NB4 (cell line): ENCODE measurements at places on chromosomes 4 and X.

GRCh38 chr4:102163404-102164140 lies 181.7 kb downstream of the SLC39A8 start:
- no peak for DNase-seq

DNA sequence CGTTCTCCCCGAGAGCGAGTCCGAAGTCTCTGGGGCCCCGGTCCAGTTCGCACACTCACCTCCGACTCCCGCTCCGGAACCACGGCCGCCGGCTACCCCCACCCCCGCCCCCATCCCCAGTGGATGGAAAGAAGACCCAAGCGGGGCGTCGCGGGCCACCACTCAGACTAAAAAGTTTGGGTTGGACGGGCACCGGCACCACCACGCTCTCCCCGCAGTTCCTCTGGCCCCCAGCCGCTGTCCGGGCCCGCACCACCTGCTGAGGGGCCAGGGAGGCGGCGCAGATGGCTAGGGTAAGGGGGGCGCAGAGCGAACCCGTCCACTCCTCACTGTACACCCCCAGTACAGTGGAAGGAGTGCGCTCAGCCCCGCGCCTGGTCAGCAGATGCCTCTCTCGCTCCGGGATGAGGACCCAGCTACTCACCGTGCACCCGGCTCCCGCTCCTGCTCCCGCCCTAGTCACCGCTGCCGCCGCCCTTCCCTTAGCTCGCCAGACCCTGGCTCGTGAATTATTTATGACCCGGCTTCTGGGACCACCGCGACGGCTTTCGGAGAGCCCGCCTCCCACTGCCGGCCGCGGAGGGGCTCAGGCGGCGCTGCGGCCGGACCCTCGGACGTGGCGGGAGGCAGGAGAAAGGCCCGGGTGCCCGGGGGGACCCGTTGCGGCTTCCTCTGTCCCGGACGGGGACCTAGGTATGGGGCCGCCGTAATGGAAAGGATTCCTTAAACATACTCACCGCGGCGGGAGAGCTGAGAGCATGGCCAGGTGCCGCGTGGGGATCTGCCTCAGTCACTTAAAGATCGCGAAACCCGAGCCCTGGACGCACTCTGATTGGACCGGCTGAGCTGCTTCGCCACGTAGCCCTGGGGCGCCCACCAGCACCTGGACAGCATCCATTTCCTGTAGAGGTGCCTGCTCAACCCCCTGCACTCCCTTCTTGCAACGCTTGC lies at the start of gene PROM1:
PROM1 (minus strand) TSS at position 783 of the 951 bp plus-strand sequence. CDS start 8,117 bp downstream, outside the sequence.
- DNase-seq = no peak

GRCh38 chr4:141571362-141571761 lies 65.0 kb upstream of the IL15 start:
- no peak for DNase-seq

GRCh38 chr4:66032571-66032970 lies 362.3 kb upstream of the EPHA5 start:
- DNase-seq = no peak

GRCh38 chr4:127400731-127401346 lies 231.9 kb upstream of the INTU start:
- DNase-seq = peak; percentile 71

DNA sequence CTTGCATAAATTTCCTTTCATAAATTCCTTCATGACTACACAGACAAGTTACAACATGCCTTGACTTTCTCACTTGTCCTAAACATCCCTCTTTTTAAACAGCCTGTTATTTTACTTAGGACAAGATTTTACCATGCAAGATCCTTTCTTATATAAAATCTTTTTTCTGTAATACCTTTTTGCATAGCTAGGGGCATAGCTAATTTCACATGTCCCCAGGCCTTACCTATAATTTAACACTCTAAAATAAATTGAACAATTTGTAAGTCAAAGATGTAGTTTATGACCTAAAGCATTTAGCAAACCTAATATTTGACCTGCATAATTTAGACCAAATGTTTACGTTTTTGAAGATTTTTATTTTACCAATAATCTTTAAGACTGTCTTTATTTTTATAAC lies 396.3 kb upstream of the FSTL5 start:
- DNase-seq = no peak

DNA sequence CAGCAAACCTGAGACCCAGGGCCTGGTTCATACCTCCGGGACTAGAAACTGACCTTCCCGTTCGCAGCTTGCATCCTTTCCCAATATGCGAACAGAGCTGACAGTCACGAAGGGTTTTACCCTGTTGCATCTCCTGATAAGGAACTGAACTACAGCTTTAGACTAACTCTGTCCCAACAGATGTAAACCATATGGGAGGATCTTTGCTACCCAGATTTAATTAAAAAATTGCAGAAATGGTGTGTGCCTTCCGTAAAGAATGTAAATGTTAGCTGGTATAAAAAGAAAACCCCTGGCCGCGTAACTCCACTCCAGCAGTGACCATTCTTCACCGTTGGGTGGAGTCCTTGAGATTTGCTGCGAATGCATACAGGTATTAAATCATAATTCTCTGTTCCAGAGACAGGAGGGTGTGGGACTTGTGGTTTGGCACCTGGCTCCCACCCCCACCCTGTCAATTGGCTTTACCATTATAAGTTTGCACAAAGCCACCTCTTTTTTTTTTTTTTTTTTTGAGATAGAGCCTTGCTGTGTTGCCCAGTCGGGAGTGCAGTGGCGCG lies 40.6 kb upstream of the SORCS2 start:
- DNase-seq = no peak

- DNase-seq = no peak
These were observed 97.7 kb downstream of the TMA16 start for GRCh38 chr4:163592212-163592611.

DNA sequence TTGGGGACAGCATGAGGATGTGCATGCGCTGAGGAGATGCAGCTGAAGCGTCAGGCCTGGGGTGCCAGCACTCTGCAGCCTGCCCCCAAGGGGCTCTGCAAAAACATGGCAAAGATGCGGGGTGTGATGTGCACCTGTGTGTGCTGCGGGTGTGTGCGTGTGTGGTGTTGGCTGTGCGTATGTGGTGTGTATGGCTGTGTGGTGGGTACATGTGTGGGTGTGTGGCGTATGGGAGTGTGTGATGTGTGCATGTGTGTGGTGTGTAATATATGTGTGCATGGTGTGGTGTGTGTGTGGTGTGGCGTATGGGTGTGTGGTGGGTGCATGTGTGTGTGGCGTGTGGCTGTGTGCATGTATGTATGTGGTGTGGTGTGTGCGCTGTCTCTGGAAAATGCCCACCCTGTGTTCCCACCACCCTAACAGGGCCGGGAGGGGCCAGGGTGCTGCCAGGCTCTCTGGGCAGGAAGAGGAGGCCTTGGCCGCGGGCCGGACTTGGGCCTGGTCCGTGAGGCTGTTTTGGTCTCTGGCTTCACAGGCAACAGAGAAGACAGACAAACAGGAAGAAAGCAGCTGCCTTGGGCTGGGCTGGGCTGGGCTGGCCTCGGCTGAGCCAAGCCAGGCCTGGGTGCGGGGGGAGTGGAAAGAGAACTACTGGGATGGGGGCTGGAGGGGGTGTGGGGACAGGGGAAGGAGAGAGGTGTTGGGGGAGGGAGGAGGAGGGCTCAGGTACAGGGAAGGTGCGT lies 1.1 kb upstream of the AVPR2 start:
- DNase-seq = peak; percentile 45

GRCh38 chr4:154741922-154742850 lies 1.6 kb upstream of the LRAT start:
- DNase-seq = no peak

- no peak for DNase-seq
These were observed 66.1 kb downstream of the NR3C2 start for GRCh38 chr4:148376151-148376550.

GRCh38 chrX:70478526-70479245 lies 34.1 kb downstream of the DLG3 start:
- DNase-seq = no peak

GRCh38 chrX:104318330-104319009 lies 63.7 kb upstream of the ESX1 start:
- no peak for DNase-seq

- DNase-seq = peak; percentile 62
These were observed 29.0 kb downstream of the F9 start for GRCh38 chrX:139559383-139560042.

GRCh38 chr4:91171217-91171616 lies 1044.0 kb downstream of the CCSER1 start:
- no peak for DNase-seq

DNA sequence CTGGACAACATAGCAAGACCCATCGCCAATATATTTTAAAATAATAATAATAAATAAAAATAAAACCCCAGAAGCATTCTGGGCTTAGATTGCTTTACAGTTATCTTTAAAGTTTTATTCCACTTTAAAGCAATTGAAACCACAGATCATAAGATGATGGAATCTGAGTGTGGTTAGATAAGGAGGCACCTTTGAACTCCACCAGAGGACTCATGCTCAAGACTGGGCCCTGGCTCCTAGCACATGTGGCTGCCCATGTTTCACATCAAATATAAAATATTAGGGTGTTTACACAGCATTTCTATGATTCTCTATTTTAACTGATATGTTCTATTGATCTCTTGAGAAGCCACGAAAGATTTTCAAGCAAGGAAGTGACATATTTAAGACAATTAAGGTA lies 52.6 kb upstream of the BBS12 start:
- DNase-seq = no peak

- peak; percentile 47 for DNase-seq
These were observed 16.3 kb upstream of the PLCXD1 start for GRCh38 chrX:264634-265455.

GRCh38 chrX:10399043-10399741 lies 221.2 kb downstream of the MID1 start:
- DNase-seq = no peak

DNA sequence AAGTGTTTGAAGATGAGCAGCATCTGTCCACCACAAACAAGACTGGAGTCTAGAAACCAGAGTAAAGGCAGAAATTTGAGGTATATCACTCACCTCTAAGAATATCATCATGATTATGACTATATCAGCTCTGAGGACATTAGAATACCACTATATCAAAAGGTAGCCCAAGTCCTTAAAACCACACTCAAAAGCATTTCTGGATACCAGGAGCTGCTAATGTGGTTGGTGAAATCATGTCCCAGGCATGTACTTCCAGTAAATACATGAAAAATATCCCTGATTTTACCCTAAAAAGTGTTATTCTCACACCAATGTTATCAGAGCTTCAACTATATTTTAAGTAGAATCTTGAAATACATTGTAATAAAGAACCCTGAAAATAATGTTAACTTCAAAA lies 136.3 kb upstream of the SMAD1 start:
- DNase-seq = no peak

- DNase-seq = no peak
These were observed 880.6 kb upstream of the INTU start for GRCh38 chr4:126752126-126752525.

- peak; percentile 81 for DNase-seq
These were observed 4.5 kb upstream of the NKX1-1 start for GRCh38 chr4:1410491-1411325.

DNA sequence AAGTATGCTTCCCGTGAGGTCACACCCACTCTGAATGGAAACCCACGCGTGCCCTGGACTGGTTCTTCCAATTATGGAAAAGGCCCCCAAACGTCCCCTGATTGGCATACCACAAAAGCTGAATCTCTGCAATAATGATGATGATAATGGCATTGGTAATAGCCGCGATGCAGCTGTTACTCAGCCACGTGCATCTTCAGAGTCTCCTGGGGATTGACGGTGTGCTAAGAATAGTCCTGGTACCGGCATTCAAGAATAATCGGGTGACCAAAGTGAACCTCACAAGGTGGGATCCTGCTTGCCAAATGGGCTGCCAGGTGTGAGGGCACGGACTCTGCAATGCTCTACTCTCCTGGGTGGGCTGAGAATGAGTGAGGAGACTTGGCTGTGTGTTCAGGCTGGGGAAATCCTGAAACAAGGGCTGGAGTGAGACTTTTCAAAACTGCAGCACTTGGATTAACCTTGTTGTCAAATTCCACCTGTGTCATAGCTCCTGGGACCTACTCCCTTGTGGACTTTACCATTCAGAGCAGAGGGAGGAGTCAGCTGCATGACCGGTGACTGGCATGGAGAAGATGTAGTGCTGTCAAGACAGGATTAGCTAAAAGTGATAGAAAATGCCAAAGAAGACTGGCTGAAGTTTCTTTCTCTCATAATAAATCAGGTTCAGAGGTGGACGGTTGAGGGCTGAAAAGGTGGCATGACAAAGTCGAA lies 615.4 kb downstream of the MID1IP1 start:
- DNase-seq = no peak

- DNase-seq = peak; percentile 55
These were observed 53.4 kb downstream of the ZNF518B start for GRCh38 chr4:10403633-10404445.

- DNase-seq = no peak
These were observed 32.8 kb upstream of the DCLK2 start for GRCh38 chr4:150045410-150045809.

GRCh38 chr4:38819569-38819968 lies 15.0 kb upstream of the TLR1 start:
- no peak for DNase-seq

GRCh38 chrX:43643662-43644061 lies 12.4 kb upstream of the MAOA start:
- no peak for DNase-seq

- DNase-seq = no peak
These were observed 15.5 kb upstream of the DCTD start for GRCh38 chr4:182932651-182933050.

DNA sequence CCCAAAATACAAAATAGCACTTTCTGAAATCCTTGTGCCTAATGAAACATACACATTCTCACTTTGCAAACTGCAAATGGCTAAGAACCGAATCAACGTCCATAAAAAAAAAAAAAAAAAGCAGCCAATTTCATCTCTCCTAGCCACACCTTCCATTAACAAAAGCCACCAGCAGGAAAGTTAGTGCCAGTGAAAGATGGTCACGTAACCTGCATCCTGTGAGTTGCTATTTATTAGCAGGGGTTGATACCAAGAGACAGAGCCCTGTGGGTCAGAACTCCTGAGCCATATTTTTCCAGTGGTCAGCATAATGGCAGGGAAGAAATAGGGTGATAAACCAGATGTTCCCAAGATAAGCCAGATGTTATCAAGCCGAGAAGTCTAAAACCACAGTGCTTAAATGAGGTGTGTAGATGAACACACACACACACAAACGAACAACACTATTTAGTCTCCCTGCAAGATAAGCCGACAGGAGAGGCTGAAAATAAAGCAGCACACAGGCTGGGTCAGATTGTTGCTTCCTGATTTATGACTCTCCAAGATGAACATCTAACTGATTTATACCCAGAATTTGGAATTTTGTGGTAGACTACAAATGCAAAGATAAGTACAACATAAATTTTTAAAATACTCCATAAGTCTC lies 11.5 kb downstream of the PPARGC1A start:
- no peak for DNase-seq

GRCh38 chr4:139524062-139524631 lies 31.9 kb downstream of the SETD7 start:
- DNase-seq = no peak

DNA sequence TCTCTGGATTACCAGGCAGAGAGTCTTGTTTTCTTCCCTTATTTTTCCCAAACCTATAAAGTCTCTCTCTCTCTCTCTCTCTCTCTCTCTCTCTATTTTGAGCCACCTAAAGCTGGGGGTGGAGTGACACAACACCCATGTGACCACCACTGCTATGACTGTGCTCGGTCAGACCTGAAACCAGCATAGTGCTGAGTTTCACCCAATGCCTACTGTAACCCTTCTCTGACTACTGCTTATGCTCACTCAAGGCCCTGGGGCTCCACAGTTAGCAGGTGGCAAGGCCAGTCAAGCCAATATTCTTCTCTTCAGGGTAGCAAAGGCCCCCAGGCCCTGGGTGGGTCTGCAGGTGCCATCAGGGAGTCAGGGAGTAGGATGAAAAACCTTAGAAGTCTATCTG lies 114.7 kb upstream of the ARMCX2 start:
- no peak for DNase-seq

- DNase-seq = peak; percentile 42
These were observed 34.7 kb upstream of the TASL start for GRCh38 chrX:30612250-30612655.

GRCh38 chr4:166198516-166199310 lies 325.7 kb downstream of the TLL1 start:
- DNase-seq = no peak
